ENCODE measurements at places on chromosomes 4 and X. TPM values are rescaled to one million over a fixed set of nuclear protein-coding genes. Genes with fewer than 3 reads are reported as not detected.

The PCSK1N gene
- total RNA-seq = 2.9 TPM

The GAGE12E gene
- total RNA-seq = not detected

The RASGEF1B gene
- 1.1 TPM for total RNA-seq

The MAGED4B gene
- 19.7 TPM for total RNA-seq

Data from uterine smooth muscle cell (primary cell).